ENCODE measurements at places on chromosomes 5 and 9.

DNA sequence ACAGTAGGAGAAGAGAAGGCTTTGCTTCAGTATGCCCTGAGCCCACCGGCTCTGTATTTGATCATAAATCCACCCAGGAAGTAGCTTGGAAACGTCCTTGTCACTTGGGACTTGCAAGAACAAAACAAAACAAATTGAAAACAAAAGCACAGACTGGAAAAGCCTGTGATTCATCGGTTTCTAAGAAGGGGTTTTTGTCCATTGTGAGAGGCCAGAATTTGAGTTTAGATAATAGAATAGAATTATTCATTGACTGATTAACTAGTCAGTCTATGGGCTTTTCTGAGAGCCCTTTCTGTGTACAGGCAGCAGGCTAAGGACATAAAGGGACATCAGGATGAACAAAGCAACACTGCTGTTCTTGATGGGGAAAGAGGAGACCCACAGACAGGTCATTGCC, 424.8 kb downstream of the IRX1 start:
- DNase-seq, result no peak

GRCh38 chr5:139088024-139088423, 110.1 kb downstream of the SIL1 start:
- no peak for DNase-seq

DNA sequence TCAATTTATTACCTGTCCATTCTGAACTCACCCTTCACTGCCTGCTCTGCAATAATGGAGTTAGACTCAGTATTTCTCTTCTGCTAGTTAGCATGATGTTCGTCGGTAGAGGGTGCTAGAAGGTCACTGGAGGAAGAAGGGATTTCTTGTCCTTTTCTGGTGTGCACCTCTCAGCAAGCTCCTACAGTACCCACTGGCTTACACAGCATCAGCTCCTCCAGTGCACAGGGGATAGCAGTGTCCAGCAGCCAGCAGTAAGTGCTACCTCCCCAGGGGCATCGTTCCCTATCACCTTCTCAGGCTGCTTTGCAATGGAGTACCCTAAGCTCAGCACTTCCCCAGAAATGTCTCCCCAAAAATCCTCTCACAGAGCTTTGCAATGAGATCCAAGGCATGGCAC, 45.9 kb upstream of the APC start:
- no peak for DNase-seq

DNA sequence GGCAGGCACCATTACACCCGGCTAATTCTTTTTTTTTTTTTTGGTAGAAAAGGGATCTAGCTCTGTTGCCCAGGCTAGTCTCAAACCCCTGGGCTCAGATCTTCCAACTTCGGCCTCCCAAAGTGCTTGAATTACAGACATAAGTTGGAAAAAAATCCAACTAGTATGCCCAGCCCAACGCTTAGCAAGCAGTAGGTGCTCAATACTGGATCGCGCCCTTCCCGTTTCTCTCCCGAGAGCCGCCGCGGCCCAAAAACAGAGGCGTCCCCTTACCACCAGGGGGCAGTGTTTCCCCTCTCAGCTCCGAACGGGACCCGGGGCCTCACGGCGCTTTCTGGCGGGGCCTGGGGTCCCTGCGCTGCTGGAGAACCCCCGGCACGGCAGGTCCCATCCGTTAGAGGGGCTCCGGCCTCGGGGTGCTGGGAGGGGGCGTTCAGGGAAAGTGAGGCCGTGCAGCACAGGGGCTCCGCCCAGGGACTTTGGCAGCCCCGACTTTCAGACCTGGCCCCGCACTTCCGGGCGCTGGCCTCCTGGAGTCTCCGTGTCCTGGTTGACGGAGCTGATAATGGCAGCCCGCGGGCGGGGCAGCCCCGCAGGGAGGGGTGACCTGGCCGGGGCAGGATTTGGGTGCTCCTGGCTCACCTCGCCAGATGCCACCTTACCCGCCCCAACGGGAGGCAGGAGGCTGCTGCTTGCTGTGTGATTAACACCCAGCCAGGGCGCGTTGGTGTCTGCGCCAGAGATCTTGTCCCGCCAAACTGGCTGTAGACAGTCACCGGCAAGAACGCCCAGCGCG, 15.2 kb downstream of the PTGES start:
- DNase-seq, result peak; percentile 91

- DNase-seq, result no peak
Measured at GRCh38 chr9:20087481-20087880, 298.6 kb upstream of the SLC24A2 start.

DNA sequence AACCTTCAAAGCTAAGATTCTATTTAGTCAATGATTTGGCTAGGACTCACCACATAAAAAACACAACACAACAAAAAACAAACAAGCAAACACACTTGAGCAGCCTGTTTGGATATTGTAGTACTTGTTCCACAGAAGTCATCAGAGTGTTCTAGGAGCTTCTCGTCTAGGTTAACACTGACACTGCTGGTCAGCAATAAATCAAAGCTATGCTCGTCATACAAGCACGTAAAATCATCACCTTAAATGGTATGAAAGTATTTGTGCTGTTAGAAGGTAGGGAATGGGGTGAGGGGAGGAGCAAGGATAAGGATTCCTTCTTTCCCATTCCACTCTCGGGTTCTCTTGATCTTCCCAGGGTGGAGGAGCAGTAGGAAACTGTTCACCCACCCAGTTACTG, 88.0 kb downstream of the ARL15 start:
- no peak for DNase-seq

DNA sequence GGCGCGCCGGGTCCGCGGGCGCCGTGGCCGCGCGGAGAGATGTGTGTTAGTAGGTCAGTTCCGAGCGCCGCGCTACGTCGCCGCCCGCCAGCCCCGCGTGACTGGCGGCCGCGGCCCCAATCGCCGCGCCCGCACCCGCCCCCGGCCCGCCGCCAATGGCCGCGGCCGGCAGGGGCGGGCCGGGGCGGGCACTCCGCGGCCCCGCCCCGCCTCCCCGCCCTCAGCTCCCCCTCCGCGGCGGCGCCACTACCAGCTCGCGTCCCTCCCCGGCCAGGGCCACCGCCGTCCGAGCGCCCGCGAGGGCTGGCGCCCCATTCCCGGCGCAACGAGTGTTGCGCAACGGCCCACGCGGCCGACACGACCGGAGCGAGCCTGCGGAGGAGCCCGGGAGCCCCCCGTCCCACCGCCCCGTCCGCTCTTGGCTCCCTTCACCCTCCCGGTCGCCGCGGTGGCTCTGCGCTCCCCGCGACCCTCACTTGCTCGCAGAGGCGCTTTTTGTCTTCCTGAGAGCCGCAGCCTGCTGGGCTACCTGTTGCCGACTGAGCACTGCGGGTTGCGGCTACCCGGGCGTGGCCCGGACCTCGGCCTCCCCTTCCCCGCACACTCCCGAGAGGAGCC, at the start of gene NFIL3:
NFIL3 (minus strand) TSS at position 48 of the 618 bp plus-strand sequence. CDS start 13,098 bp downstream, outside the sequence.
- peak; percentile 86 for DNase-seq

DNA sequence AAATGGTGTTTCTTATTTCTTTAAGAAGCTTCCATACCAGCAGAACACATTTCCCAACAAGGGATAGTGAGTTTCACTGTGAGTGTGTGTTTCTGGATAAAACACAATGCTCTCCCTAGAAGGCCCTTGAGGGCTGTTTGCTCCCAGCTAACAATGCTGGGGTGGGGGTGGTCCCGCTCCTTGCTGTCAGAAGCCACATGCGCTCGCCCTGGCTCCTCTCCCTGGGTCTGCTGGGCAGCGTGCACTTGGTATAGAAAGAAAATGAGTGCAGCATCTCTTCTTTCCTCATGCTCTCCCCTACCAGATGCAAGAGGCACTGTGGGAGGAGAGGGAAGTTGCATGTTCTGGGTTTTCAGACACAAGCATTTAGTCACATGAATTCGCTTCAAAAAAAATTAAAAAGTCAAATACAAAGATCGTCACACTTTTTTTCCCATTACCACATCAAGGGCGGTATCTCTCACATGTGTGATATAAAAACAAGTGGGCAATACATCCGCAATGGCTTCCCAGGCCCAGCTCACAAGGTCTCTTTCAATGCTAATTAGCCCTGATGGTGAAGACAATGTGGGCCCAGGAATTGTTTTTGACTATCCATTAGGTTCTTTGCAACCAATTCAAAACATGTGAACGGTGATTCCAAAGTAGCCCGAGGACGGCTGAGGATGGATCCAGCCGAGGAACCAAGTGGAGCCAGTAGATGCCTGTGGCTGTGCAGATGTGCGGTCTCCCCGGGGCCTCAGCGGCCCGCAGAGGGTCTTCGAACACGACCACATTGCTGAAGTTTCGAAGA, 603.6 kb downstream of the IRX1 start:
- no peak for DNase-seq

- peak; percentile 58 for DNase-seq
Measured at GRCh38 chr5:14270209-14270702, 127.1 kb downstream of the TRIO start.

DNA sequence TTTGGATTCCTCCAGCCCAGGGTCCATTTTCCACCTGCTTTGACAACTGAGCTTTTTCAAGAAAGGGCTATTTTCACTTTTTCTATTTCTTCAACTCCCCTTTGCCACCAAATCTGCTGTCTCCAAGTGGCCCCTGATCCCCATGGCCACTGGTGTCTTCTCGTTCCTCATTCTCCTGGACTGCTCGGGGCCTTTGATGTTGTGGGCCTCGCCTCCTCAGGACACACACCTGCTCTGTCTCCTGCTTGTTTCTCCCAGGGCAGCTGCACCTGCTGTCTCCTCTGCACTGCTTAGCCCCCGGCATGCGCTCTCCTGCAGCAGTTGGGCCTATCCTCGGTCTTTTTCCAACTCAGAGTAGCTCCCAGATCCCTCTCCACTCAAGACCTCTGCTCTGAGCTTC, 16.3 kb upstream of the NANS start:
- DNase-seq, result no peak

DNA sequence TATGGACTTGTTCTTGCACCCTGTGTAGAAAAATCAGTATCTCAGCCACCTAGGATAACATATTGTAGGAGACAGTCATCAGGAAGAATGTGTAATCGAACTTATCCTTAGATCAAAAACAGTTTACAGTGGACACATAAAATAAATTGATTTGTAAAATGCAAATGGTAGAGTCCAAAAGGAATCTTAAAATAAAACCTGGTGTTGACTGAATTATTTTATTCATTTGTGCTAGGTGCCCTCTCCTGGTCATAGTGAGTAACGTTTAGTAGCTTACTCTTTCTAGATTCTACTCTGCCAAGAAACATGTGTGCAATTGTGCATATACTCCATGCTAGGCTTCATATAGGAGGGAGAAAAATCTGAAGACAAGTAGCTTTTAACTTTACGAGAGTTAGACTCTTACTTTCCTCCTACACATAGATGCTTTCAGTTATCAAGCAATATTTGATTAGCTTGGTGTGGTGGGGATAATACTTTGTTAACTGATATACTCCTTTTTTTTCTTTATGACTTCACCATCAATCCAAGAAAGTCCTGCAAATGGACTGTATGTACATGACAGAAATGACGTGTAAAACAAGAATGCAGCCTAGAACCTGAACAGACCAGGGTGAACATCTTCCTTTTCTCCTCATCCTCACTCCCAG, 23.7 kb upstream of the LOX start:
- DNase-seq, result no peak

DNA sequence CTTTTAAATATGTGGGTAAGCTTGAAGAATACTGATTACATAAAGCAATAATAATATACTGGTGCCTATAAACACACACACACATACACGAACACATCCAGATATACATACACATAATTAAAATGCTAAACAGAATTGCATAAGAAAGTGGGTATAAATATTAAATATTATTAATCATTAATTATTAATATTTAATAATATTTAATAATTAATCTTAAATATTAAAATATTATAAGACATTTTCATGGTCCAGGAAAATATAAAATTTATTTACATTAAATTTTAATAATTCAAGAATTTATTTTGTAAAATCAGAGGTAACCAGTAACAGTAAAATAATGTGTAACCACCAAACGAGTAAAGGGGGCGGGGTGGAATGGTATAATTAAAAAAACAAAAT, 178.3 kb downstream of the TMEM232 start:
- no peak for DNase-seq

DNA sequence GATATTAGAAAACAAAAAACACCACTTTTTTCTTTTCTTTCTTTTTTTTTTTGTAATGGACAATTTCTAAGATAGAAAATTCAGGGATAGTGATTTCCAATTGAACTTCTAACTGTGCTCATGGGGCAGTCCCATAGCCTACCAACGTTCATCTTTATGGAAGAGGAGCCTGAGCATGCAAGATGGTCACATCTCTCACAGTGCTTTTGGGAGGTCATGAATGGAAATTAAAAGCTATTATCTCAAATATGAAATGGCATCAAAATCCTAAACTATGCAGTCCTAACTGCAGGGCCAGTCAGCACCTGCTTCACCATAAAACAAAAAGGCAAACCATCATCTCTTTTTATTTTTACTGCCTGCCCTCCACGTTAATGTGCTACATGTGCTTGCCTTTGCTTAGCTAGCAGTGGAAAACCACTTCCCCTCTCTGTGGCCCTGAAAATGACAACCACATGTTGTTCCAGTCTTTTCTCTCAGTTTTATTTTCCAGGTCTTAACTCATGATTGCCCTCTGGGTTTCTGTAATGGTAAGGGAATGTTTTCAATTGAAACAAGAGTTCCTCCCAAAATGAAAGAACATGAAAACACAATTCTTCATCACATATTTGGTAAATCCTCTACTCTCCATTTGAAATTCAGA, 16.7 kb downstream of the IFNB1 start:
- no peak for DNase-seq

GRCh38 chr9:136899196-136899595, 12.9 kb downstream of the TRAF2 start:
- DNase-seq, result no peak

GRCh38 chr9:16871336-16872151, 1.1 kb upstream of the BNC2 start:
- DNase-seq, result peak; percentile 77

DNA sequence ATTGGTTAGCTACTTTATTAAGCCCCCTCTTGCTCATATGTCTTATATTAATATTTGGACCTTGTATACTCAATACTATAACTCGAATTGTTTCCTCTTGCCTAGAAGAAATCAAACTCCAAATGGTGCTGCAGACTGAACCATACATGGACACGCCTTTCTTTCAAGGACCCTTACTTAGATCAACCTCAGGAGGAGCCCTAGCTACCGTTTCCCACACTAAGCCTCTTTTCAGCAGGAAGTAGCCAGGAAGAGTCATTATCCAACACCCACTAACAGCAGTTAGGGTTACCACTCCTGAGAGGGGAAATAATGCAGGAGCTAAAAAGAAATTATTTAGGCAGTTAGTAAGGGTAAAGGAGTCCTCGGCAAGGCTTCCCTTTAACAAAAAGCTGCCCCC, 243.8 kb upstream of the PUM3 start:
- no peak for DNase-seq

GRCh38 chr9:35398651-35399335, 91.1 kb upstream of the RUSC2 start:
- DNase-seq, result no peak

DNA sequence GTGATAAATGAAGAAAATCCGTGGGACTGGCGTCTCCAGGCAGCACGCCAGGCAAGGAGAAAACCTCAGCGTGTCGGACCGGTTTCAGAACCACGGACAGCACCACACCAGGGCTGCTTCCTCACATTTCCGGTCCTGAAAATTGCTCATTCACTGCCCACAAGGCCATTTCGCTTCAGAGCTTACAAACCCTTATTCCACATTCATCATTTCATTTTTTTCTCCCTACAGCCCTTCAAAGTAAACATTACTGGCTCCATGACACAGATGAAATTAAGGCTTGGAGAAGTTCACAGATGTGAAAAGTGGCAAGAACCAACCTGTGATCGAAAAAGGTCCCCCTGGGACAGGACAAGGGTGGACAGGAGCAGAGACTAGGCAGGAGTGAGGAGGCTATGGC, 1.5 kb upstream of the GPRIN1 start:
- DNase-seq, result peak; percentile 83

Measured in right forelimb (tissue), 1 donor.